ENCODE measurements at places on chromosomes 3 and 15.

DNA sequence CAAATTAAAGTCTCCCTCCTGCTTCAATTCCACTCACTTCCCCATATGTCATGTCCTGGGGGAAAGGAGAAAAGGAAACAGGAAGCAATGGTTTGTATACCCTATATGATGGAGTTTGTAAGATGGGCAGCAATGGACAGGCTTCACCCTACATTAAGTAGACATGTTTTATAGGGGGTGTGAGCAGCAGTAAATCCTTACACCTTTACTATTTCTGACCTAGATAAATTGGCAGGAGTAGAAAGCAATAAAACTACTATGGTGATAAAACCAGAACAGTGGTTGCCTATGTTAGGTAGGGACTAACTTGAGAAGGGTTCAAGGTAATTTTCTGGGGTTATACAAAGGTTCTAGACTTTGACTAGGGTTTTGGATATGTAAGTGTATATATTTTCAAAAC is 301.7 kb downstream of the GBE1 start:
- no peak for DNase-seq

GRCh38 chr3:127835993-127836882 is 13.9 kb upstream of the MGLL start:
- peak; percentile 67 for DNase-seq

GRCh38 chr3:181712553-181713279 is 991 bp downstream of the SOX2 start:
- DNase-seq, result no peak

GRCh38 chr3:138187296-138188012 is at the start of gene ARMC8:
ARMC8 (plus strand) TSS chr3:138187301; CDS start chr3:138187555, 254 bp downstream.
- DNase-seq, result peak; percentile 49

GRCh38 chr3:152269831-152270734 is 1.4 kb downstream of the MBNL1 start:
- no peak for DNase-seq

DNA sequence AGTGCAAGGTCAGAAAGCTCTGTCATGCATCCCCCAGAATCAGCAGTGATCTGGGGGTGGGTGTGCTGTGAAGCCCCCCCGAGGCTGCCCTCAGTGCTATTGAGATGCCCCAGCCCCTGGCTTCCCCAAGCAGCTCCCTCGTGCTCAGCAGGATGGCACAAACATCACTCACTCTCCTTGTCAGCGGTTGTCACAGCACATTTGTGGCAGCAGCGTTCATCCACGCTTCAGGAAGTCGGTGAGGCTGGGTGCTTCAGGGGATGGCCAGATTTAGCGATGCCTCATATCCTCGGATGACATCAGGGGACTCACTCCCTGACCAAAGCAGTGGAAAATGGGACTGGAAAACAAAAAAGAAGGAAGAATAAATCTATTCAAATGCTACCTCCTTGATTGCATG is 54.4 kb upstream of the SLC6A11 start:
- DNase-seq, result no peak

- no peak for DNase-seq
These were observed 678.8 kb downstream of the DIPK2A start for GRCh38 chr3:144650380-144650779.

GRCh38 chr15:90729261-90729660 is 12.1 kb downstream of the BLM start:
- no peak for DNase-seq

DNA sequence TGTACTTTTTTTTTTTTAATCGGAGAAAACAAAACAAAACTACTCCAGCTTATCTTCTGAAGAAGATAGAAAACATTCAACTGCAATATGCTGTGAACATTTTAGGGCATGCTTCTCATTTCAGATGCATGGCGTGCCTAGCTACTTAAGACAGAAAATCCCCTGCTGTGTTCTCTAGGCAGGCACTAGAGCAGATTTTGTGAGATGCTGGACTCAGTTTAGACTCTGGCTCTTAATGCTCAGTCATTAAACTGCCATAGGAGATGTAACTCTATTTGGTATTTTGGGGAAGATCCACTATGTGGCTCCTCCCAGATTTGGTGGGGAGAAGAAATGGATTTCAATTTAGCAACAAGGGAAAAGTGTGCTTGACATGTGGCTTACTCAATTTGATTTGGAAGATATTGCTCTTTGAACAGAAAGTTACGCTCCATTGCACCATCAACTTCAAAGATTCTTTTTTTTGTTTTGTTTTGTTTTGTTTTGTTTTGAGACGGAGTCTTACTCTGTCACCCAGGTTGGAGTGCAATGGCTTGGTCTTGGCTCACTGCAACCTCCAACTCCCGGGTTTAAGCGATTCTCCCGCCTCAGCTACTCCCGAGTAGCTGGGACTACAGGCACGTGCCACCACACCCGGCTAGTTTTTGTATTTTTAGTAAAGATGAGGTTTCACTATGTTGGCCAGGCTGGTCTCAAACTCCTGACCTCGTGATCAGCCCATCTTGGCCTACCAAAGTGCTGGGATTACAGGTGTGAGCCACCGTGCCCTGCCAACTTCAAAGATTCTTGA is 62.0 kb upstream of the LEKR1 start:
- no peak for DNase-seq

DNA sequence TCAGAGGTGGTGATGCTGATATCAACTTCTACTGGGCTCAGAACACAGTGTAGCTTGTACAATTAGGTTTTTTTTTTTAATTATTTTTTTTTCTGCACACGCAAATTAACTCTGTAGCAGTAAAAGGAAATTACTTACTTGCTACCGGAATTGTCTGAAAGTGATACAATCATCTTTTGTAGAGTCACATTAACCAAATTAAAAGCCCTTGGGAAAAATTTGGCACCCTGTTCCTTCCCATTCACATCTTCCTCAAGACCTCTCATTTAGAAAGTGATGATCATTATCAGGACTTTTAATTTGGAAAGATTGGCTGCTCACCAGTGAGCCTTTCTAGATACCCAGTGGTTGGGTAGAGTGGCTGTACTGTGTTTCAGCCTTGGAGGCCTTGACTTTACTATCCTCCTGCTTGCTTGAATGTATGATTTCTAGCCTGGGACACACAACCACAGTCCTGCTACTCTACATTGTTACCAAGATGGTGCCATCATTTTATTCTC is 158.3 kb downstream of the ECT2 start:
- DNase-seq, result no peak

- no peak for DNase-seq
These were observed 461.3 kb downstream of the AGBL1 start for GRCh38 chr15:86540840-86541467.

All from GM12892 (cell line).